ENCODE measurements at places on chromosomes 3 and 15.

- no peak for DNase-seq
Measured at GRCh38 chr15:73425510-73425909, 17.5 kb upstream of the REC114 start.

- no peak for DNase-seq
Measured at GRCh38 chr15:96171853-96172296, 158.6 kb upstream of the NR2F2 start.

GRCh38 chr15:79322945-79323344, 12.0 kb downstream of the TMED3 start:
- no peak for DNase-seq

GRCh38 chr15:63837032-63837431, 3.3 kb upstream of the HERC1 start:
- no peak for DNase-seq

- DNase-seq = no peak
Measured at GRCh38 chr15:100790786-100791265, 88.8 kb upstream of the ALDH1A3 start.

DNA sequence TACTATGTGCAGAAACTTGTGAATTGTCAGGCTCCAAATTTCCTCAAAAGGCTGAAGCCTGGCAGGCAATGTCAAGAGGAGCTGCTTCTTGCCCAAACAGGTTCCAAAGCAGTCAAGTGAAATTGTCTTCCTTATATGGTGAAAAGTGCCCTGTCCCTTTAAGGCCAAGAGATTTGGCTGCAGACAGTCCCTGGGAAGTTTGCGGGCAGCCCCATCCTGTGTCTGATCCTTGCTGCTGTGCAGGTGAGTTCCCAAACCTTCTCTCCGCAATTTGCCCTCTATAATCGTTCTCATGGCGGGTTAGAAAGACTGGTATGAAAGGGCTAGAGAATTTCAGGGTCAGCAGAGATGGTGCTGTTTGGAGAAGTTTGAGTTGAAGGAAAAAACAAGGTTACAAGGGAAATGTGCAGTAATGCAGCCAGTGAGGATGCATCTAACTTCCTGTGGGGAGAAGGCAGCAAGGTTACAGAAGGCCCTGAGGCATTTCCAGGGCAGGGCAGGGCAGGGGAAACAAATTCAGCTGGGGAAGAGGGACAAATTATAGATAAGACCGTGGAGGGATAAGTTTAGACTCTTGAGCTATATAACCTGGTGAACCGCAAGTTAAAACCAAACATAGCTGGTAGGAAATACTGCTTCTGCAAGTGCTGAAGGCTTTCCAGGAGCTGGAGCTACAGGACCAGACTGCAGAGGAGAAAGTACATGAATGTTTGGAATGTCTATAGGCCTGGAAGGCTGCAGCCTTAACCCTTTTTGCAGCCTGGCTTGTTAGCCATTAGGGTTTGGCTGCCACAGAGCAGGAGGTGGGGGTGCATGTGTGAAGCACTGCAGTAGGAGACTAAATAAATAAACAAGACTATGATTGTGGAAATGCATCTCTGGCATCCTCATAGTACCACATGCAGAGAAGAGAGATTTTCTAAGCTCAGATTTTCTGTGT, 256.2 kb upstream of the IL12A start:
- no peak for DNase-seq

Measured in right hindlimb (tissue), 1 donor.